CD4-positive, CD25-positive, alpha-beta regulatory T cell (primary cell): ENCODE measurements at places on chromosomes 3 and 15.

- no peak for DNase-seq
Observed at GRCh38 chr3:55719508-55719907, 232.4 kb upstream of the WNT5A start.

- no peak for DNase-seq
Observed at GRCh38 chr3:84487296-84487695, 471.5 kb upstream of the CADM2 start.

DNA sequence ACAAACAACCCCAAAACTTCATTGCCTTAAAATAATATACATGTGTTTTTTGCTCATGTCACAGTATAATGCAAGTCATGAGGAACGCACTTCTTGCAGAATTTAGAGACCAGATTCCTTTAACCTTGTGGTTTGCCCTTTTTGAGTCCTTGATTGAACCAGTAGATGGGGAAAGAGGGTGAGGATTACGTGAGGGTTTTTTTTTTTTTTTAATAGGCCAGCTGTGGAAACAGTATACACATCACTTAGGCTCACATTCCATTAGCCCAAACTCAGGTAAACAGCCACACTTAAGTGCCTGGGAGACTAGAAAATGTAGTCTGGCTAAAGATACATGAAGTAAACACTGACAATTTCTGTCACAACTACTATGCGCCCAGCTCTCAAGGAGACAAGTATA, 114.9 kb upstream of the MLF1 start:
- DNase-seq, result no peak

DNA sequence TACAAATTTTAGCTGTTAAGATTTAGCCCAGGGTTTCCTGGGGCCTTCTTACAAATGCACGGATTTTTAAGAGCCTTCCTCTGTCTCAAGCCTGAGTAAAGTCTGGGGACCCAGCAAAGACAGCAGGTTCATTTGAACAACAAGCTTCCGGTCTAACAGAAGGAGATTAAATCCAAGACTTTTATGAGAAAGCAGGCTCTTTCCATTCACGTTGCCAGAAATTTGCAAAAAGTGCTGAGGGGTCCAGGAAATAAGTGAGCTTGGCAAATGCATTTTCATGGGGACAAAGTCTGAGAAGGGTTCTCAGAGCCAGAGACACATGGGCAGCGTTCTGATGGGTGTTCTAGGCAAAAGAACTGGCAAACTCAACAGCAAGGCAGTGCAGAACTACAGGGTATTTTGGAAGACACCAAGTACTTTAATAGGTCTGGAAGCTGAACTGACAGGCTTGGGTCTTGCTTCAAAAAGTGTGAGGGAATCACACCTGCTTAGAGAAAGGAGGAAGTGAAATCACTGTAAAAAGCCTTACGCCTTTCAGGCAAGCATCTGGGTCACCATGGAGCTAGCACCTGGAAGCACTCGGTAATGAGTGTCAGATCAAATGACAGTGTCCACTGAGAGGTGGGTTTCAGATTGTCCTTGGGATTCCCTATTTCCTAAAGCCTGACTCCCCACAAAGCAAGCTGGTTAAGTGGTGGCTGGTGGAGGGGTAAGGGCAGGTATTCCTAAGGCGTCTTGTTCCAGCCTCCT, 115.8 kb upstream of the ARHGEF3 start:
- DNase-seq, result no peak
